Cerebellar cortex (tissue), 1 donor: ENCODE measurements at places on chromosomes 6 and 20.

- DNase-seq, result no peak
These were observed 9.7 kb upstream of the CD40 start for GRCh38 chr20:46108435-46108841.

DNA sequence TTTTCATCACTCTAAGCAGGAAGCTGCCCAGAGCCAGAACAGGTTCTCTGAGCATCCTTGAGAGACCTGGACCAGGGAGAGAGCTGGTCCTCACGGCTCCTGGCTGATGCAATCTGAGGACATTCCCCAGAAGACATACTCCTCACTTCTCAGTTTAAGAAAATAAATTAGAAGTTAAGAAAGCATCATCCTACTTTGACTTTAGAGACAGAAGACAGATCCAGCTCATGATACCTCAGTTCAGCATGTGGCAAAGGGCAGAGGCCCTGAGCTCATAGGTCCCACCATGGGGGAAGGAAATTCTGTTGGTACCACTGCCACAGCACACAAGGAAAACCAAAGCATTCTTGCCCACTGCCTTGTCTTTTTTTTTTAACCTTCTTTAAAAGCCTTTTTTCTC, 378.1 kb upstream of the JARID2 start:
- DNase-seq, result no peak

GRCh38 chr6:121600389-121601168, 165.1 kb downstream of the GJA1 start:
- no peak for DNase-seq

DNA sequence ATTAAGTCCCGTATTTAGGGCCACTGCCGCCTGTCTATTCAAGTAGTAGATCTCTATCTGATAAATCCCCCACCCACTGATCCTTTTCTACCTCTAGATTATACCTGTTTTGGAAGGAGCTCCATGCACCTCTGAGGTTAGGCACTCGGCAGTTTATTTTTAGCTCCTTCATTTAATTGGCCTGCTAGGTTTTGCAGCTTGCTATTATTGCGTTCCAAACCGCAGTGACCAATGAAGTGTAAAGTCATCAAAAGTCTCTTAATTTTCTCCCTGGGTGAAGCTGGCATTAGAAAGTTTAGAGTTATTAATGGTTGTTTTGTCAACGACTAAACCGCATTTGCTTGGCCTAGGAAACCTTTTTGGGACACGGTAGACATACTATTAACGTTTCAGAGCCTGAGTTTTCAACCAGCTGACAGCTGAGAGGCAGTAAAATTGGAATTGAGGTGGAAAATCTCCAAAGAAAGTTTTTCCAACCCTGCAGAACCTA, 60.0 kb downstream of the RFPL4B start:
- no peak for DNase-seq

DNA sequence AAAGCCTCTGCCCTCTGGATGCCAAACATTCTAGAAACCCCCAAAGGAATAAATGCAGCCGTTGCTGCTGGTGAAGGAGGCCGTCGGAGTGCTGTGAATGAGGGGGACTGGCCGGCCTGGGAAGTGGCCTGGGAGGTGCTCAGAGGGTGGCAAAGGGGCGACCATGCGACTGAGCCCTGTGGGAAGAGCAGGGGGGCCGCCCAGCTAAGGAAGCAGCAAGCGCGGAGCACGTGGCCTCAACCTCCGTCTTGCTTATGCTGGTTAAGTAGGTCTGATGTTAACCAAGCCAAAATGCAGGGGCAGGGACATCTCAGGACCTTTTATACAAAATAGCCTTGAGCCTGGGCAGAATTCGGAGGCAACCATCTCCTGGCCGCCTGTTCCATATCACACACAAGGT, 381.5 kb downstream of the TAF4 start:
- no peak for DNase-seq

GRCh38 chr6:133704371-133704770, 184.5 kb upstream of the TCF21 start:
- DNase-seq, result no peak

DNA sequence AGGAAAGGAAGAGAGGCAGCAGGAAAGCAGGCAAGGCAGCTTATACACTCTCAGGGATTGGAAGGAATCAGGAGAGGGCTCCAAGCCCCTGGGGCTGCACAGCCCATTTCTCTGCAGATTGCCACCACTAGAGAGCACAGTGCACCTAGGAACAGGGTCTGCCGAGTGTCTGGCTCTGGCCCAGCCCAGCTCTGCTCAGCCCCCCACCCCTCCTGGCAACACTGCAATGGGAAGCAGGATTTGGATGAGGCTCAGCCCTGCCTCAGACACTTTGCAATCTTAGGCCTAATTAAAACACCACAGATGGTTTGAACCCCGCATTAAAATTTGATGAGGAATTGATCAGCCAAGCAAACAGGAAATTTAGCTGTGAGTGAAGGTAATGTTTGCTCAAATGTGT, 252.7 kb downstream of the DHX35 start:
- DNase-seq, result no peak

DNA sequence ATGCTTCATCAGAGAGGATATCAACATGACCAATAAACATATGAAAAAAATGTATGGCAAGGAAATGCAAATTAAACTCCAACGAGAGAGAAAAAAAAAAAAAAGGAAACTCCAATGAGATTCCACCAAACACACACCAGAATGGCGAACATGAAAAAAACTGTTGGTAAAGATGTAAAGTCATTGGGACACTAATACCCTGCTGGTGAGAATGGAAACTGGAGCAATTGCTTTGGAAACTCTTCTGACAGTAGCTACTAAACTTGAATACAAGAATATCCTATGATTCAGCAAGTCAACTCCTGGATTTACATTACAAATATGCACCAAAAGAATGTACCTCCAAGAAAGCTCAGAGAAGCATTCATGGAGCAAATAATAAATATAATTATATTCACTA, 260.7 kb upstream of the ECI2 start:
- DNase-seq, result no peak

GRCh38 chr20:59164686-59165391, 1.2 kb downstream of the ZNF831 start:
- DNase-seq, result no peak

DNA sequence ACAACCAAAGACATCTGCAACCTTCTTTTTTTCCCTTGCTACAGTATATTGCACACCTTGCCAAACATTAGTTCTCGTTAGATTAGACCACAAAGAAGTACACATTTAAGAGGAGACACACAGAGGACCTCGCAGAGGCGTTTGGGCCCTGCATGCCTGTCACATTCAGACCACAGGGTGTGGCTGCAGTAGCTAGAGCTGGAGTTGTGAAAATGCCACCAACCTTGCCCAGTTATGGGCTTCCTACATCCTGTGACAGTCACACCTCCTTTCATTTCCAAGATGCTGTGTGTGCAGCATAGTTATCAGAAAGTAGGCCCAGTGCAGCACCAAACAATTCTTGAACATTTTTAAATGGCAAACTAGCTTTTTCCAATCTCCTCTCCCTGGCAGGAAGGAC, 2.4 kb downstream of the SYNE1 start:
- DNase-seq, result peak; percentile 70

DNA sequence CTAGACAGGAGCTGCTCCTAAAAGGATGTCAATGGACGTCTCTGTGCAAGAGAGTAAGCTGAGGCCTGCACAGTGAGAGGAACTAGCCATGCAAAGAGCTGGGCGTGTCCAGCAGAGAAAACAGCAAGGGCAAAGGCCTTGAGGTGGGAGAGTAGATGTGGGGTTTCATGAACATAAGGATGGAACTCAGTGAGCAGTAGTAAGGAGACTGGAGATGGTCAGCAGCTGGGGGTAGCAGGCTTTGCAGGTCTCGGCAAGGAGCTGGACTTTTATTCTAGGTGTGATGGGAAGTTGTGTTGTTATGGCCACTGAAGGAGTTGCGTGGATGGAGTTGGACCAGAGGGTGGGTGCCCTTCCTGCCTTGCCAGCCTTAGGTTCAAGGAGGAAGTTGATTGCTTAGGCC, 90.7 kb upstream of the SIRPA start:
- no peak for DNase-seq

DNA sequence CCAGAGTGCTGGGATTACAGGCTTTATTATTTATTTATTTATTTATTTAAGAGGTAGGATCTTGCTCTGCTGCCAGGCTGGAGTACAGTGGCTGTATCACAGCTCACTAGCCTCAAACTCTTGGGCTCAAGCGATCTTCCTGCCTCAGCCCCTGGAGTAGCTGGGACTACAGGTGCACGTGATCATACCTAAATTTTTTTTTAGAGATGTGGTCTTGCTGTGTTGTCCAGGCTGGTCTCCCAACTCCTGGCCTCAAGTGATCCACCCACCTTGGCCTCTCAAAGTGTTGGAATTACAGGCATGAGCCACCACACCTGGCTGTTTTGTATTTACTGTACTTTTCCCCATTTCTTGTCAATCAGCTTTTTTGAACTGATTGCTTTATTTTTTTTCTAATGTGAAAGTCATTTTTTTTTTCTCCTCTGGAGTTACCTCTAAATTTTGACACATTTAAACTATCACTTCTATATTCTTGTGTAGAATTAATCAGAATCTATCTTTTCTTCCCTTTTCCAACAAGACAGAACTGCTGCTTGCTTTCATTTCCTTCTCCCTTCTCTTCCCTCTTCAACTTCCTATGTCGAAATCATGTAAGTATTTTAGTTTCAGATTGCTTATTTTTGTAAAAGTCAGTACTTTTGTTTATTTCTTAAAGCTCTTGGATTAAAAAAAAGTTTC, 12.0 kb downstream of the PANK2 start:
- DNase-seq, result no peak

DNA sequence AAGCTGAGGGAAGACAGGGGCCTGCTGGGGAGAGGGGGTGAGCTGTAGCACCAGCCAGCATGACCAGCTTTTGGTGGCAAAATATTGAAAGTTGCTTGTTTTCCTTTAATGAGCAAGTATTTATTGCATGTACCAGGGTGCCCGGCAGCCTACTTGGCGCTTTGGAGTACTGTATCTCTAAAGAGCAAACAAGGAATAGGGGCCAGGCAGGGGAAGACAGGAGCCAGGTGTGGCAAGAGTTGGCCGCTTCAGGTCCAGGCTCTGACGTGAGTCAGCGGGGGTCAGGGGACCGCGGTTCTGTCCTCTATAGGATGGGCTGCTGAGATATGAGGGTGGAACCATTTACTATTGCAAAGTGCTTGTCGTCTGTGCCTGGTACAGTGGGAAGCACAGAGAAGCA, 63.1 kb downstream of the PSMG4 start:
- no peak for DNase-seq

- DNase-seq, result no peak
These were observed 433.3 kb downstream of the PREX1 start for GRCh38 chr20:48394415-48395081.

DNA sequence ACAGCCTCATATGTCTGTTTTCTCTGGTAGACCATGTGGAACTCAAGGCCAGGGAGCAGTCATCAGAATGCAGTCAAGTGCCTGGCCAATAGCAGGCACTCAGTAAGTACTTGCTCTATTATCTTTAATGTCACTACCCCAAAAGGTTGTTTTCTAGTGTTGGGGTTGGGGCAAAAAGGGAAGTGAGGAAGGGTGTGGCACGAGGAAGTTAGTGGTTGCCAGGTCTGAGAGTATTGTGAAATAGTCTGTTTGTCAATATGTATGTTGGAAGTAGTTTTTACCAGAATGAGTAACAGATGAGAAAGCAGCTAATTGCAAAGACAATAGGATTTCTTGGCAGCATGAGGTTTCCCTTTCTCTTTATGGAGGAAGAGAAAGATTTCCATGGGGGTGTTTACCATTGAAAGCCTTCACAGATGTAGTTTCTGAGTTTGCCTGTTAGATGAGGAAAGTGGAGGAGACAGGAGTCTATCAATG, 59.5 kb upstream of the ARMH2 start:
- no peak for DNase-seq

- peak; percentile 76 for DNase-seq
These were observed 1.6 kb downstream of the SMPDL3A start for GRCh38 chr6:122790423-122791309.

DNA sequence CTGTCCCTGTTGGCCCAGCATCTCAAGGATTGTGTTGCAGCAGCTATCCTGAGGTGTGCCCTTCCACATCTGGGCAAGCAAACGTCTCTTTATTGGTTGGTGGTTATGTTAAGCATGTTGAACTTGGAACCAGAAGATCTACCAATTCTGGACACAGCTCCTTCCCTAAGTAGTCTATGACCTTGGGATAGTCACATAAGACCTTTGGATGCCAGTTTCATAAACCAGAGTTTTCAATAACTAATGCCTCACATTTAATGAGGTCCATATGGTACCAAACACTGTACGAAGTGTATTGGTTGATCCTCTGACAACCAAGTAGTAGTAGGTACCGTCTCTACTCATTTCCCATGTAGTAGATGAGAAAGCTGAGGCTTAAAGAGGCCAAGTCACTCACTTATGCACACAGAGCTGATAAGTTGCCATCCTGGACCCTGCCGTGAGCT, 3.7 kb downstream of the CYP24A1 start:
- no peak for DNase-seq

GRCh38 chr20:33277471-33278441, 5.3 kb upstream of the BPIFB1 start:
- peak; percentile 10 for DNase-seq

DNA sequence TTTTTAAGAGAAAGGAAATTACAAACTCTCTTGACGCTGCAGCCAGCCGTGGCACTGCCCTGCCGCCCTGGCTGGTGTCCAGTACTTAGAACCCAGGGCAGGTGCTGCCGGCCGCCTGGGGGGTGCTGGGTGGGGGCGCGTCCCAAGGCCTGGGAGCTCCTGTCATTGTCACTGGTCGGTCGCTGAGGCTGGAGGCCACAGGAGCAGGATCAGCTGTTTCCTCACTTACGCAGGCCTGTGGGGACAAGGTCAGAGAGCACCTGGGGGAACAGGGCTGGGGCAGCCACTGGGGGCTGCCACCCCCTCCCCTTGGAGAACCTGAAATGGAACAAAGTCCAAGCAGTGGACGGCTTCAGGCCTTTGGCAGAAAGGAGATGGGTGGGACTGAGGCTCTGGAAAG, 5.6 kb downstream of the BIRC7 start:
- DNase-seq, result no peak
